Epithelial cell of proximal tubule (primary cell): ENCODE measurements at places on chromosomes 2 and 18.
A peak's percentile ranks its signal among the peaks of the same experiment; 100 is the strongest.

GRCh38 chr2:230922951-230923717, 1.9 kb downstream of the GPR55 start:
- no peak for DNase-seq

DNA sequence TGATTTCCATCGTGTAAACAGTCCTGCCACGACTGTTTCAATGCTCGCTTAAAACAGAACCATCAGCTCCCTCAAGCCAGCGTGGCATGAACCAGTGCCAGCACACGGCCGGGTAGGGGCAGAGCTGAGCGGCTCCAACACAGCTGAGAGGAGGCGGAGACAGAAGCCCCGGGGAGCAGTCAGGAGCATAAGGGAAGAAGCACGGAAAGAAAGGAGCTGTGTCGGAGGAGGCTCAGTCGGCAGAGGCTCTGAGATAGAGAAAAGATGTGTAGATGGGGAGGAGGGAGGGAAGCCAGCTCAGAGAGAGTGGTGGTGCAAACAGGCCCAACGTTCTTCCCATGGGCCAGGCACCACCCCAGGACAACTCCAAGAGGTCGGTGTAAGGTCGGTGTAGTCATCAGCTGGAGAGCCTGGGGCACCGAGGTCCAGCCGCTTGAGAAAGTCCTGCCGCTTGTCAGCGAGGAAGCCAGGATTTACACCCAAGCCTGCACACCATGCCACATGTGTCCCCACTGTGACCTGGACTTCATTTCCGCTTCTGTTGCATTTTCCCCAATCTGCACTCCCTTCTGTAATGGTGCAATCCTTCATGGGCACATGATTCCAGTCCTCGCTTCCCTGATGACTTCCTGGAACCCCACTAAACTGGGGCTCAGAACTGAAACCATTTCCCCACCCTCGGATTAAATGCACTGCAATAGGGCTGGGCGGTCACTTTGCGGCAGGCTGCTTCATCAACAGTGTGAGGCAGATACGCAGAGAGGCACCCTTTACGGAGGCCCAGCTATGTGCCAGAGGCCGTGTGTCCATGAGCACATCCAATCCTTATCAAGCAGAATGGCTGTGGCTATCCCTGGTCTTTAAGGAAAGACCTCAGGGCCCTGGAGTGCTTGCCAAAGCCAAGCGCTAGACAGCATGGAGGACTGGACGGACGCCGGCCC, 43.5 kb downstream of the CYP27C1 start:
- no peak for DNase-seq

- no peak for DNase-seq
Observed at GRCh38 chr2:126945118-126945517, 46.4 kb downstream of the TEX51 start.

- DNase-seq, result no peak
Observed at GRCh38 chr2:150643114-150643725, 155.8 kb upstream of the RND3 start.

DNA sequence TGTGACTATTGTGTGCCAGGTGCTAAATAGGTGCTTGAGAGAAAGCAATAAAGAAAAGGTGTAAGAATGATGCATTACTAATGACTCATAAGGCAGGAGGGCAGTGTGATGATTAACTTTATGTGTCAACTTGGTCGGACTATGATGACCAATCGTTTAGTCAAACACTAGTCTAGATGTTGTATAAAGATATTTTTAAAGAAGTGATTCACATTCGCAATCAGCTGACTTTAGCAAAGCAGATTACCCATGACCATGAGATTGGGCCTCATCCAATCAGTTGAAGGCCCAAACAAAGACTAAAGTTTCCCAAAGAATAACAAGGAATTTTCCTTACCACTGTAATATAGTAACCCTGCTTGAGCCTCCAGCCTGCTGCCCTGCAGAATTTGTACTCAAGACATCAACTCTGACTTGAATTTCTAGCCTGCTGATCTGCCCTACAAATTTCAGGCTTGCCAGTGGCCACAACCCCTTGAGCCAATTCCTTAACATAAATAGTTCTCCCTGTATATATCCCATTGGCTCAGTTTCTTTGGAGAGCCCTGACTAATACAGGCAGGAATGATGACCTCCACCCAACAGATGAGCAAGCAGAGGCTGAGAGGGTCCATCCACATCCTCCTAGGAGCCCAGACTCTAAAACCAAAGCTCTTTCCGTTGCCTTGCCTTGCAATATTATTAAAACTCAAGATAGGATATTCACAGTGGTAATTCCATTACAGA, 132.6 kb downstream of the ACTR3 start:
- peak; percentile 94 for DNase-seq

DNA sequence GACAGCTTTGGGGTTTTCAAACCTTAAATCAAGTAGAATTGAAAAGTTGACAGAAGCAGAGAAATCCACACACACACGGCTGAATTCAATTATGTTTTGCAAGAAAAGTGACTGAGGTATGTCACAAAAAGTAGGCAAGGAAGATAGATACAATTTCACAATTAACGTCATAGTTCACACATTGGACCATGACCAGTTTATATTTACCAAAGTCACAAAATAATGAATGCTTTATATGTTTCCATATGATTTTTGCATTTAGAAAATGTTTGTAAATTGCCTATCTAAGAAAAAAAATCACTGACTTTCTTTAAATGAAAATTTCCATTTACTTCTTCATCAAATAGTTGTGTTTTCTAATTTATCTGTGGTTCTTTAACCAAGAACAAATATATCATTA, 29.4 kb upstream of the ZNF516 start:
- no peak for DNase-seq

GRCh38 chr2:12335131-12335530, 381.6 kb upstream of the TRIB2 start:
- DNase-seq, result no peak

DNA sequence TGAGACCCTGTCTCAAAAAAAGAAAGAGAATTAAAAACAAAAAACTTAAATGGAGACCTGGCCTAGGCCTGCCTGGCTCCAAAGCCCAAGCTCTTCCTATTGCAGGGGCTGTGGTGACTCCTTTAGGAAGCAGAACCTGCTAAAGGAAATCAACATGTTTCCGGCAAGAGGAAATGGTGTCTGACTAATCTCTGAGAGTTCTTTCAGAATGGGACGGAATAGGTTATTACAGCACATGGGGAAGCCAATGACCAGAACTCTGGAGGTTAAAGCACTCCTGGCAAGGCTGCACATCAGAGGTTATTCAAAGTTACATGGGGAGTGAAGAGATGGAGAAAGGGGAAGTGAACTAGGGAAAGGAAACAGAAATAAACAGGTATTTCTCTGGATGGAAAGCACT, 21.4 kb downstream of the KIF3C start:
- no peak for DNase-seq

GRCh38 chr2:100126201-100126600, 16.2 kb downstream of the AFF3 start:
- DNase-seq, result no peak

GRCh38 chr2:47172156-47172921, 17.2 kb upstream of the STPG4 start:
- no peak for DNase-seq

DNA sequence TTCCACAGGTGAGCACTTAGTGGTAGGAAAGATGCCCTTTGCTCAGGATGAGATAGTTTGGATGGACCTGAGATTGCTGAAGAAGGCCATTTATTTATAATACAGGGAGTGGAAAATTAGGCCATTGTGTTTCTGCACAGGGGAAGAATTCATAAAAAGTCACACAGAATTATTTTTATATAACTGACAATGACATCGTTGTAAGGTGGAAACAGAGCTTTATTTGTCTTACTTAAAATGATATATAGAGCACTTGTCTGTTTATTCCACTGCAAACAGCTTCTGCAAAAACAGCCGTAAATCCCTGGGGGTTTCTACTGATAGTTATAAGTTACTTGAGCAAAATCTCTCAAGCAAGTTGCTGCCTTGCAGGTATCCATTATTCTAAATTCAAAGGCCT, 158.1 kb upstream of the ZNF521 start:
- DNase-seq, result no peak
